ENCODE measurements at places on chromosomes 16 and 17. TPM values are rescaled to one million over a fixed set of nuclear protein-coding genes. Genes with fewer than 3 reads are reported as not detected.

The BLMH gene
- total RNA-seq = 33.1 TPM

The CX3CL1 gene
- total RNA-seq = 2.8 TPM

The MYOCD gene
- total RNA-seq = 0.40 TPM

The GAS2L2 gene
- total RNA-seq = under 0.01 TPM

The SCNN1B gene
- 18.8 TPM for total RNA-seq

The C16orf74 gene
- total RNA-seq = 9.8 TPM

The KRT27 gene
- total RNA-seq = not detected

- no peak for DNase-seq
Observed at GRCh38 chr16:80341263-80341662, 199.5 kb upstream of the DYNLRB2 start.

- DNase-seq = peak; percentile 71
Observed at GRCh38 chr17:80892019-80892855, 99.4 kb upstream of the CHMP6 start.

GRCh38 chr16:67853670-67854069 lies 6.2 kb upstream of the CENPT start:
- no peak for DNase-seq

GRCh38 chr17:64994781-64995538 lies 61.6 kb downstream of the GNA13 start:
- no peak for DNase-seq

GRCh38 chr17:63629627-63630026 lies 7.4 kb downstream of the MAP3K3 start:
- peak; percentile 24 for DNase-seq

The GHDC gene
- 22.8 TPM for total RNA-seq

GRCh38 chr17:81239714-81240555 lies 817 bp downstream of the NDUFAF8 start:
- DNase-seq = peak; percentile 36

The TCAP gene
- under 0.01 TPM for total RNA-seq

- DNase-seq = peak; percentile 59
Observed at GRCh38 chr17:69773081-69773480, 301.9 kb upstream of the KCNJ16 start.

GRCh38 chr16:77993111-77993985 lies 29.0 kb upstream of the CLEC3A start:
- no peak for DNase-seq

The OR2C1 gene
- not detected for total RNA-seq

- DNase-seq = peak; percentile 76
Observed at GRCh38 chr17:64741038-64741641, 79.0 kb upstream of the SMURF2 start.

The RPL23 gene
- total RNA-seq = 1,108 TPM

- DNase-seq = no peak
Observed at GRCh38 chr16:47613251-47613650, 152.1 kb downstream of the PHKB start.

DNA sequence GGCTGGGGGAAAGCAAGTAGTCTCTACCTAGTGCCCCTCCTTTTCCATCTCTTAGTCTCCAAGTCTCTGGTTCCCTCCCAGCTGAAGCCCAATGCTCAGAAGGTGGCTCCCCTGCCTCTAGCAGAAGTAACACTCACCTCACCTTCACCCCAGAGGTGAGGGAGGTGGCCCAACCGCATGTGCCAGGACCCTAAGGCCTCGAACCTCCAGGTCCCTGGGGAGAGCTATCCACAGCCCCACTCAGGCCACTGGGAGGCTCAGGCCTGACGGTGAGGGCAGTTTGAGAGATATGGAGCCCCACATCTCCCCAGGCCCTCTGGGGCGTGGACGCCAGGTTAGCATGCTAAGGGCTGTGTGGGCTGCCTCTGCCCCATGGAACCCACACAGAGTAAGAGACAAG lies 5.8 kb downstream of the CBLN1 start:
- no peak for DNase-seq

DNA sequence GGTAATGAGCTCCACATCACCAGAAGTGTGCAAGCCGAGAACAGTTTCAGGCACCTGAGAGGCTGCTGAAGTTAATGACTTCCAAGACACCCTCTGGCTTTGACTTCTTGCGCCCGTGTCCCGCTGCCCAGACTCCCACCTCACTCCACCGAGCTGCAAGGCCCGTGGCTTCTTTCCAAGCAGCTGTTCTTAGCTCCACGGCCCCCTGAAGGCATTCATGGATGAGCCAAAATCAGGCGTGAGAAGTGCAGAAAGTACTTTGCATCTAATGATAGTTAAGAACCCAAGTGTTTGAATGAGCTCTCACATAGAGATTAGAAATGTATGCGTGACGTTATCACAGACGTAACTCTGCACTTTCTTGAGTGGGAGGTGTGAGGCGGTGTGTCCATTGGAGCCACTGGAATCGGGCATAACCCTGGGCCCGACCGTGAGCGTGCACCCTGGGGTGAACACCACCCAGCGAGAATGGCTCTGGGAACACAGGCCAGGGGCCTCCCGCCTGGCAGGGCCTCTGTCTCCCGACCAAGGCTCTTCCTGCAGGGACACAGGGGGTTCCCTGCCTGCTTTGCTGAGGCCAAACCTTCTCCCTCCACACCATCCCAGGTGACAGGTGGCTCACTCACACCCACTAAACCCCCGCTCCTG lies 11.0 kb downstream of the NPTX1 start:
- no peak for DNase-seq

DNA sequence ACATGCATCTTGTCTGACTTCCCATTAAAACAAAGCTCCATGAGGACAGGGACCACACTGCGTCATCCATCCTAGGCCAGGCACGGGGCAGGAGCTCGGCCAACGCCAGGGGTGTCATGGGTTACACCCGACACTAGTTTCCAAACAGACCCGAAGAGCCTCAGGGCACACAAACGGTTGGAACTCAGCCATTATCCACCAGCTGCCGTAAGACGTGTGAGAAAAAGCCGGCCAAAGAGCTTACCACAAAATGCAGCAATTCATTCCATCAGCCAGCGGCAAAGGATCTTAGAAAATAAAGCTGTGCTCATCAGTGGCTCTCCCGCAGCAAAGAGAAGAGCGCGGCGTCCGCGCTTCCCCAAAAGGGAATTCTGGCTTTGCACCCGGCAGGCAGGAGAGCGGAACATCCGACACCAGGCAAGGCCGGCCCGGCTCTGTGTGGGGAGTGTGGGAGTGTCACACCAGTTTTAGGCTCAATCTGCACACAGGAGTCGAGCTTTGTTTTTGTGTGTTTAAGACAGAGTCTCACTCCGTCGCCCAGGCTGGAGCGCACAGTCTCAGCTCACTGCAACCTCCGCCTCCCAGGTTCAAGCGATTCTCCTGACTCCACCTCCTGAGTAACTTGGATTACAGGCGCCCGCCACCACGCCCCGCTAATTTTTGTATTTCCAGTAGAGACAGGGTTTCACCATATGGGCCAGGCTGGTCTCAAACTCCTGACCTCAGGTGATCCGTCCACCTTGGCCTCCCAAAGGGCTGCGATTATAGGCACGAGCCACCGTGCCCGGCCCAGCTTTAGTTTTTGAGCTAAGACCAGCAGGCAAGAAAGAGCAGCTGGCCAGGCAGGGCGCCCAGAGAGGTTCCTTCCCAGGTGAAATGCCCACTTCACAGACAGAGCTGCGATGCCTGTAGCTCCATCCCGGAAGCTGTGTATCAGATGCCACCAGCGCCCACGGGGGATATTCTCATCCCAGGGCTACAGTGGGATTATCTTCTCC lies 1.5 kb downstream of the SLC38A8 start:
- DNase-seq = no peak

DNA sequence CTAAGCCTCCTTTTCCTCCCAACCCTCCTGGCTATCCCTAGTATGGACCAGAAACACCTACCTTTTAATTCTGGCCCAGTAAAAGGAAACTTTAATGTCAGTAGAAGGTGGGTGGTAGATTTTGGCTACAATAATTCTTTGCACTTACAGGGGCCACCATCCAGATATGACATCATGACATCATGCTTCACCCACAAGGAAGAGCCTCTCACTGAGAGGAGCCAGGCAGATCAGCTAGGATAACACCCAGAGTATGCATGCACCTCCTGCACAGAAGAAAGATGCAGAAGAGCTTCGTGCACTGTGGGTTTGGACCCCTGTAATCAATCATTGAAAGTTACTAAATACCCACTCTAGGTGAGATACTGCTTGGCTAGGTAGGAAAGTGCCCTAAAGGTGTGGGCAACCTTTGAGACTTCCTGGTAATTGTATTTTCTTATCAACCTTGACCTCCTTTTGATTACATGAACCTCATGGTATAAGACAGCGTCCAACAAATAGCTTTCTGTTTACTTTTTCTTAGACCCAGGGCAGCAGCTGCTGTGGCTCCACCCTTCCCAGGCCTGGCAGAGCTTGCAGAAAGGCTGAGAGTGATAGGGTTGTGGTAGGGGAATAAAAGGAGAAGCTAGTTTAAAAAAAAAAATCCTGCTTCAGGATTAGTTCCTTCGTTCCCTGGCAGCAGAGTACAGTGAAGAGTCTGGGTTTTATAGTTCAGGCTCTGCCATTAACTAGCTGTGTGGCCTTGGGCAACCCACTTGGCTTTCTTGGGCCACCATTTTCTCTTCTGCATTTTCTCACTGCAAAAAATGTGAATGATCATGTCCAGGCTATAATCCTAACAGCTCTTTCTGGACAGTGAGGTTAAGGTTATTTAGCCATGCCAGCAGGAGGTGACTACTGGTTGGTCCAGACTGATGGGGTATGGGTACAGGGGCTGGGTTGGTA lies 6.2 kb downstream of the MAP3K14 start:
- DNase-seq = no peak

The KRTAP9-4 gene
- total RNA-seq = not detected

GRCh38 chr16:53626811-53627210 lies 76.8 kb downstream of the RPGRIP1L start:
- peak; percentile 87 for DNase-seq

DNA sequence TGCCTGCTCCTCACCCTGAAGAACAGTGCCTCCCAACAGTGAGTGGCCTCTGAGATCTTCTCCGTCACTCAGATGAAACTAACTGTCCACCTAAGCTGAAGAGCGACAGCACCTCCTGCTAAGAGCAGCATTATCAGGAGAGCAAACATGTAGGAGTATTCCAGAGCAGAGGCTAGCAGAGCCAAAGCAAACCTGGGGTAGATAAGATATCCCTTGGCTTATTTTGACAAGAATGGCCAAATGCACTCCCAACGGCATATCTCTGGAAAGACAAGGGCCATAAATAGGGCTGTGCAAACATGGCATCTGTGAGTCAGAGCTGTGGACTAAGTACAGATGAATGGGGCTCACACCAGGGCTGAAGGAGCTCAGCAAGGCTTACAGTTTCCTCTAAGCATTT lies 96.3 kb downstream of the NDEL1 start:
- DNase-seq = no peak

The CD300LF gene
- not detected for total RNA-seq

DNA sequence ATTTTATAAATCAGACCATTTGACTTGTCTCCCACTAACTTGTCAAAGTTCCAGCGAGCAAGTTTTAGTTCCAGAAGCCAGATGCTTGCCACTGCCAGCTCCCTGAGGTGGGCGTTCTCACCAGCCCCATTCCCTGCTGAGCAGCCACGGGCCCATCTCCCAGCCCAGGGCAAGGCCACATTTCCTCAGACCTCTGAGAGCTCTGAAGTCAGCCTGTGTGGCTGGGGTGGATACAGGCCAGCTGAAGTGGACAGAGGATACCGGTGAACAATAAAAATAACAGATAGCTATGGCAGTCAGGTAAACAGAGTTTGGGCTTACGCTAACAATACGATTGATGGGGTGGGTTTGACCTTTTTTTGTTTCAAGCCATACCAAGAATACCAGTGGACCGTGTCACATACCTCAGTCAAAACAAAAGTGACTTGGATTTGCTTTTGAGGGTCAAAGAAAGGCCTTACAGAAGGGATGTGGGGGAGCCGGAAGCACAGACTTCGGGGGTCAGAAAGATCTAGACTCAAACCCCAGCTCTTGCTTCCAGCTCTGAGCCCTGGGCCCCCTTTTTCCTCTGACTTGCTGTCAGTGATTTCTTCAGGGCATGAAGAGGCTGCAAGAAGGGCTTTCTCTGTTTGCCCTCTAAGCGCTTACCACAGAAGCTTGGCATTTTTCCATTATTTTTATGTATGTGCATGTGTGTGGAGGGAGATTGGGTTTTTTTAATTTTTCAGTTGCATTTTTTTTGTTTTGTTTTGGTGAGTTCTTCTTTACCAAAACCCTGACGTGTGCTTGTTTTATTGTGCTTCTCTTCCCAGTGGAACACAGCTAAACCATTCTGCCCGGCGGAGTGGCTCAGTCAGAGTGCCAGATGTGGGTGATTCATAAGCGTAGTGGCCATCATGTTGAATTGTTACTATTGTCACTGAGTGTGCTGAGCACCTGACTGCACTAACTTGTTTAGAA lies 109.9 kb downstream of the GNAO1 start:
- no peak for DNase-seq

DNA sequence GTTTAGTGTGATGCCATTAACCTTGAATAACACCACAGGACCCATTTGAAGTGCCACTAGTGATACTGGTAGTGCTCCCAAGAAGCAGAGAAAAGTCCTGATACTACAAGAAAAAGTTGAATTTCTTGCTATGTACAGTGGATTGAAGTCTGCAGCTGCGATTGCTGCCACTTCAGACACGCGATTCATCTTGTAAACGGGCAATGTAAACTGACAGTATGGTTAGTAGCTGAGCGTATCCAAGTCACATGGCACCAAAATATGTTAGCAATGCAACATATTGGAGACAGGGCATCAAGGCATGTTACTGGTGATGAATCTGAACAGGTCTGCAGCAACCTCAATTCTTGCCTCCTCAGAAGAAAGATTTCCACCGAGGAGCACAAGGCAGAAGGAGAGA lies 238.9 kb downstream of the HS3ST3B1 start:
- no peak for DNase-seq
